ENCODE measurements at places on chromosomes 2 and 18. TPM values are rescaled to one million over a fixed set of nuclear protein-coding genes. Genes with fewer than 3 reads are reported as not detected.

- no peaks in the 10 kb centered on the region for H3K4me1 ChIP-seq
- H3K36me3 ChIP-seq = peaks cover 3% of the 10 kb centered on the region
- H3K4me3 ChIP-seq = no peak overlapping the region
- H3K27ac ChIP-seq = no peak overlapping the region
Measured at GRCh38 chr2:174618179-174618578, 20.6 kb upstream of the WIPF1 start.

- H3K27me3 ChIP-seq = peaks cover 4% of the 10 kb centered on the region
- no peaks in the 10 kb centered on the region for H3K4me1 ChIP-seq
- no peak overlapping the region for H3K4me3 ChIP-seq
- H3K36me3 ChIP-seq = no peaks in the 10 kb centered on the region
- DNase-seq = no peak
- no peak overlapping the region for H3K27ac ChIP-seq
Measured at GRCh38 chr2:233267516-233268245, 16.2 kb downstream of the ATG16L1 start.

GRCh38 chr2:199818026-199818425 is 33.0 kb downstream of the FTCDNL1 start:
- DNase-seq = no peak
- no peaks in the 10 kb centered on the region for H3K4me1 ChIP-seq
- H3K27me3 ChIP-seq = no peaks in the 10 kb centered on the region
- H3K27ac ChIP-seq = no peak overlapping the region
- no peak overlapping the region for H3K4me3 ChIP-seq

DNA sequence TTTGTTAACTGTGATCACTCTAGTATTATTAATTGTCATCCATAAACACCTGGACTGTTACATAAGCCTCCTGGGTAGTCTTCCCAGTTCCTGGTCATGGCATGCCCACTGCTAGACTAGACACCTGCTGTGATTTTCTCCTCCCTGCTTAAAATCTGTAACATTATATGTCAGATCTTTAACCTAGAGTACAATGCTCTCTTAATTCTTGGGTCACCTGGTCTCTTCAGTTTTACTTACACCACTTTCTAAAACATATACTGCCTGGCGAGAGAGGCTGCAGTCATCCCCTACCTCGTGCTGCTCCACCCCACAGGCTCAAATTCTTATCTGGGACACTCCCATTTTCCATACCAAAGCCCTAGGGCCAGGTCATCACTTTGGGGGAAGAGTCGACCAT is 161.3 kb downstream of the CDH2 start:
- H3K27me3 ChIP-seq = no peaks in the 10 kb centered on the region
- H3K36me3 ChIP-seq = no peaks in the 10 kb centered on the region
- no peak overlapping the region for H3K4me3 ChIP-seq
- DNase-seq = no peak
- H3K4me1 ChIP-seq = peaks cover 10% of the 10 kb centered on the region

DNA sequence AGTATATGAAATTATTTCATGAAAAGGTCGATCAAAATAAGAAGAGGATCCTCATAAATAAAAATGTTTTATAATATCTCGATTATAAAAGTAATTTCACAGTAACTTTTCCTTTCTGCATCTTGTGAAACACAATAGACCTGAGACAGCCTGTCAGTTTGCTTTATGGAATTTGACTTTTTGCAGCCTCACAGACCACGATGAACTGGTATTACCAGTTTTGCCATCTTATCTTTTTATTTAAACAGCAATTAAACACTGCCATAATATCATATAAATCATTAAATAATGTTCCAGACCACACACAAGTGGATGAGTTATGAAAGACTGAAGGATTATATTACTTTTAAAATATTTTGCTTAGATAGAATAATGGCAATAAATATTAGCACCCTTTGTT is 10.7 kb upstream of the GALNT3 start:
- no peak overlapping the region for H3K4me3 ChIP-seq
- H3K4me1 ChIP-seq = no peaks in the 10 kb centered on the region
- no peaks in the 10 kb centered on the region for H3K27me3 ChIP-seq
- DNase-seq = no peak

Gene RBM45
- 15.3 TPM for total RNA-seq

Gene NYAP2
- 0.32 TPM for total RNA-seq

Measured in glutamatergic neuron (in vitro differentiated cells).